ENCODE measurements at places on chromosomes 4 and X.
A peak's percentile ranks its signal among the peaks of the same experiment; 100 is the strongest.

DNA sequence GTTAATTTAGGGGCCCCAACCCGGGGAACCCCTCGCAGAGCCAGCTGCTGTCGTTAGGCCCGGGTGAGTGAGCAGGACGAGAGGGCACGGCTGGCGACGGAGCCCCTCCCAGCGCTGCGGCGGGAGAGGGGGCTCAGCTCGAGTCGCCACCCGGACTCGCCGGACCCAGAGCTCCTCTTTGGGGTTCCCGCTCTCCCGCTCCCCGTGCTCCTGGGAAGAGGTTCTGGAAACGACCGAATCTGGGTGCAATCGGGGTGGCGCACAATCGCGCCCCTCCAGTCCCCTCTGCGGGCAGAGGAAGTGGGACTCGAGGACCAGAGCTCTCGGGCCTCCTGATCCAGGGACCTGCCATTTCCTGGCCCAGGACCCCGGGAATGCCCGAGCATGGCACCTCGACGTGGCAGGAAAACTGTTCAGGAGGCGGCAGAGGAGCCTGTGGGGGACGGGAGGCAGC lies 37.3 kb upstream of the ARAF start:
- DNase-seq, result no peak

DNA sequence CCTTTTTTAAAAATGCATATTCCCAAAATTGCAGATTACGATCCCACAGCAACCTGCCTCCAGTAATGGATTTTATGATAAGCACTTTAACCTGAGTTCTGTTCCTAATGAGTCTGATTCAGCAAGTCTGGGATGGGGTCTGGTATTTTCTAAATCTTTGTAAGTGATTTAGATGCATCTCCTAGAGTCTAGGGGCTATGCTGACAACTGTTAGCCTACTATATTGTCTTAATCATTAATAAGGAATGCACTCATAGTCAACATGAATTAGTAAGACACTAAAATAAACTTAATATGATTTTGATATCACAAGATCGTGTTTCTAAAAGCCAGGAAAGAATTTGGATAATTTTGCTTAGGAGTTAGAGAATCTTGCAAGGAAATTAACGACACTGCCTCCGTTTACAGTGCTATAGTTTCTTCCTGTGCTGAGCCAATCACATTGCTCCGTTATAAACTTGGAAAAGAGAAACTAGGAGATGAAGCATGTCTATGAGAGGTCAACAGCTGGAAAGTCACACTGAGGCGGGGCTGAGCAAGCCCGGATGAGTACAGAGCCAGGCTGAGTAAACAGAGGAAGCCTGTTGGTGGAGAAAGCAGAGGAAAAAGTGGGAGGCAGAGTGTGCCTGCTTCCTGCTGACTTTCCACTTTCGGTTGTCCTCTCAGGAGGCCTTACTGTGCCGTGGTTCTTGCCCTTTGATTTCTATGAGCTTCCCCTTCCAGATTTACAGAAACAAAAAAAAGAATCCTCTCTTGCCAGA lies 5.4 kb downstream of the SCARB2 start:
- DNase-seq, result peak; percentile 94

GRCh38 chrX:106246511-106246910 lies 78.4 kb downstream of the PWWP3B start:
- peak; percentile 6 for DNase-seq

DNA sequence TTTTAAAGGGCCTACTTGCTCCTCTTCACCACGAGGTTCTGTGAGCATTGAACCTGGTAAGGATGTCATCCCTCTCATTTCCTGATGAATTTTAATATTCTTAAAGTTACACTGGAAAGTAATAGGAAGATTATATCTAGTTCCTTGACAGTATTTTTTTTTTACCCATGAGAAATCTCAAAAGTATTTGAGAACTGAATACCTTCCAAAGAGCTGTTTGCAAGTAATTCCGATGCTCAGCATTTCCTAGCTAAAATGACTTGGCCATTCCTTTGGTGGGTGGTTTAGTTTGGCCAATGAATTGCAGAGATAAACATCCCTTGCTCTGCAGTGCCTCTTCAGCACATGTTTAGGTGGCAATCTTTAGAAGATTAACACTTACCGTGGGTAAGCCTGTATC lies 110.2 kb upstream of the WDR1 start:
- no peak for DNase-seq

GRCh38 chr4:55868581-55869090 lies 15.2 kb downstream of the EXOC1 start:
- no peak for DNase-seq

DNA sequence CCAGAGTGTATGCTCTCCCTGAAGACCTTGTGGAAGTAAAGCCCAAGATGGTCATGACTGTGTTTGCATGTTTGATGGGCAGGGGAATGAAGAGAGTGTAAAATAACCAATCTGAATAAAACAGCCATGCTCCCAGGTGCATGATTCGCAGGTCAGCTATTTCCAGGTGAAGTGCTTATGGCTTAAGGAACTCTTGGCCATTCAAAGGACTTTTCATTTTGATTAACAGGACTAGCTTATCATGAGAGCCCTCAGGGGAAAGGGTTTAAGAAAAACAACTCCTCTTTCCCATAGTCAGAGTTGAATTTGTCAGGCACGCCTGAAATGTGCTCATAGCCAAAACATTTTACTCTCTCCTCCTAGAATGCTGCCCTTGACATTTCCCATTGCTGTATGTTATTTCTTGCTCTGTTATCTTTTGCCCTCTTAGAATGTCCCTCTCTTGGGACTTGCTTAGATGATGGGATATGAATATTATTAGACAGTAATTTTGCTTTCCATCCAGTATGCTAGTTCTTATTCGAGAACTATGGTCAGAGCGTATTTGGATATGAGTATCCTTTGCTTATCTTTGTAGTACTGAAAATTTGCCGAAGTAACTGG lies 88.6 kb downstream of the PLS3 start:
- DNase-seq, result no peak

Data from RKO (cell line).